ENCODE measurements at places on chromosomes 4 and X.

GRCh38 chr4:8537041-8537461 lies 43.1 kb upstream of the GPR78 start:
- DNase-seq = peak; percentile 74

- DNase-seq = no peak
Measured at GRCh38 chr4:176921256-176921655, 128.5 kb upstream of the VEGFC start.

GRCh38 chrX:152988536-152989291 lies 5.2 kb downstream of the PNMA5 start:
- DNase-seq = no peak

- DNase-seq = no peak
Measured at GRCh38 chrX:138877746-138878145, 166.2 kb upstream of the FGF13 start.

GRCh38 chr4:31059753-31060522 lies 339.8 kb downstream of the PCDH7 start:
- no peak for DNase-seq

DNA sequence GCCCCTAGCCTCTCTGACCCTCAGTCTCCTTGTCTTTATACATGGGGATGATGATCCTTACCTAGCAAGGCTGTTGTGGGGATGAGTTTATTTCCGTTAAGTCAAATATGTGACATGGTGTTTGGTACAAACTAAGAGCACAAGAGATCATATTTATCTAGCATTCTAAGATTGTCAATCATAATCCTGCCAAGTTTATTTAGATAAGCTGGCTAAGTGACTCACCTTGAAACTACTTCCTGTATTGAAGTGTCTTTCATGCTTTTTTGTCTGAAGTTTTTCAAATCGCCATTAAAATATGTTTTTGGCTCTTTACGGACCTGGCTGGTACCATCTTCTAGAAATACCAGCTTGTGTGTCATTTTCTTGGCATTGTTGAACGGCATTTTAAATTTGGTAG lies 30.7 kb downstream of the MAP7D3 start:
- DNase-seq = no peak

GRCh38 chrX:4570151-4570550 lies 856.7 kb upstream of the PRKX start:
- no peak for DNase-seq

- DNase-seq = no peak
Measured at GRCh38 chr4:46392421-46392820, 2.5 kb upstream of the GABRA2 start.

GRCh38 chr4:187094144-187094543 lies 370.5 kb upstream of the FAT1 start:
- no peak for DNase-seq

GRCh38 chr4:147779451-147779850 lies 47.6 kb downstream of the ARHGAP10 start:
- no peak for DNase-seq

- DNase-seq = no peak
Measured at GRCh38 chr4:3452376-3452775, 10.6 kb downstream of the HGFAC start.

- no peak for DNase-seq
Measured at GRCh38 chrX:119971184-119971583, 27.6 kb upstream of the NKAP start.

- DNase-seq = no peak
Measured at GRCh38 chrX:118693843-118694242, 33.6 kb upstream of the IL13RA1 start.

- peak; percentile 98 for DNase-seq
Measured at GRCh38 chr4:187603093-187604025, 392.2 kb upstream of the ZFP42 start.

- no peak for DNase-seq
Measured at GRCh38 chr4:122728856-122729255, 3.6 kb upstream of the BBS12 start.

DNA sequence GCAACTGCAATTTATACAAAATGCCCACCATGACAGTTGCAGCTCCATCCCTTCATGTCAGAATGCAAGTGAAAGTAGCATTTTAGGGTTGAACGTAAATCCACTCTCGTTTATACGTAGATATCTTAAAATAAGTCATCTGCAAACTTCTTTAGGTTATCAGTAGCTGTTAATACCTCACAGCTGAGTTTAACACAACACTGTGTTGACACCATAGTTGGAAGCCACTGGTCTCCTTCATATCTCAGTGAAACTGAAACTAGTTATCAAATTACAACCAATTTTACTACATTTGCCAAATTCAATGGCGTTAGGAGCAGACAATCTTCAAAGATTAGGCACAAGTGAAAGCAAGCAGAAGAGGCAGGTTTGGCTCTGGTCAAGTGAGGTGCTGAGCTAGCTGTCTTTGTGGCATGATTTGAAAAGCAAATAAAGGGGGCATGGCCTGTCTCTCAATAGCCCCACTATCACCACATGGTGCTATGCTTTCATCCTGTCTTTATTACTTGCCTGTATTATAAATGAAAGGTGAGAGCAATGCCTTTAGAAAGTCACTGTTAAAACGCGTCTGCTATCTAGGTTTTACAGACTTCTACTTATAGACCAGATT lies 12.3 kb downstream of the PPP3CA start:
- no peak for DNase-seq

- peak; percentile 40 for DNase-seq
Measured at GRCh38 chr4:41934901-41935651, at the start of gene TMEM33. TMEM33 (plus strand) TSS chr4:41935429; CDS start chr4:41935485, 56 bp downstream.

DNA sequence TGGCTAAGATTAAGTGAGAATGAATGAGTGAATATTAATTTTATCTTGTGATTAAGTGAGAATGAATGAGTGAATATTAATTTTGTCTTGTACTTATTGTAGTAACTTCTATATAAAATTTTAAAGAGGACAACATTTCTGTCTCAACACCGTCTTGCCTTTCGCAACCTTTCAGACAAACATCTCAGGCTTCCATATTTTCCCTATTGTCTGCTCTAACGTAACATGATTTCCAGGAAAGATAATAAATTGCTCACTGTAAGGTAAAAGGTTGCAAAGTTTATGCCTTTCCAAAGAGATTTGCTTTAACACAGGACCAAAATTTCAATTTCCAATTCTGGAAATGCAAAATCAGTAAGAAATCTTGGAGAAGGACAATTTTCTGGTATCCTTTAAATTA lies 41.7 kb upstream of the SLC39A8 start:
- DNase-seq = no peak

DNA sequence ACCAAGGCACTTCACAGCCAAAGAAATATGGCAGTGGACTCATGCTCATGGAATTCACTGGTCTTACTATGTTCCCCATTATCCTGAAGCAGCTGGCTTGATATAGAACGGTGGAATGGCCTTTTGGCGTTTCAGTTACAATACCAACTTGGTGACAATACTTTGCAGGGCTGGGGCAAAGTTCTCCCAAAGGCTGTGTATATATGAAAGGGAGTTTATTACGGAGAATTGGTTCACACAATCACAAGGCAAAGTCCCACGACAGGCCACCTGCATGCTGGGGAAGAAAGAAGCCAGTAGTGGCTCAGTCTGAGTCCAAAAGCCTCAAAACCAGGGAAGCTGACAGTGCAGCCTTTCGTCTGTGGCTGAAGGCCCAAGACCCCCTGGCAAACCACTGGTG lies 50.8 kb upstream of the SMARCAD1 start:
- DNase-seq = no peak

GRCh38 chr4:101238706-101239105 lies 108.6 kb downstream of the PPP3CA start:
- DNase-seq = no peak

DNA sequence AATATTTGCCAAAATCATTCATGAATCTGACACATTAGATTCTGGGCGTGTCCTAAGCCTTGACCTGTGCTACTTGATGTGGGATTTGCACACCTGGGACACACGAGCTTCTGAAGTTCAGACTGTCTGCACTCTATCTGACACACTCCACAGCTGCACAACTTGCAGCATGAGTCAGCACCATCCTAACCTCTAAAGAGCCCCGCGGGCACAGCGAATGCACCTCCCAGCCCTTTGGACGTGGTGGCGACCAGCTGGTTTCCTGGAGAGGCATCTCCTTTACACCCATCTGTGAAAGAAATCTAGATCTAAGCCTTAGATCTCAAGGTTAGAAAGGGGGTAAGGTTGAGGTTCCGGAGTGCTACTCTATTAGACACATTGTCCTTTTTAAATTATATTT lies 69.2 kb downstream of the SORBS2 start:
- no peak for DNase-seq

GRCh38 chrX:53073115-53073586 lies 9.0 kb upstream of the TSPYL2 start:
- DNase-seq = no peak

GRCh38 chrX:105829011-105829410 lies 6.7 kb downstream of the NRK start:
- no peak for DNase-seq

DNA sequence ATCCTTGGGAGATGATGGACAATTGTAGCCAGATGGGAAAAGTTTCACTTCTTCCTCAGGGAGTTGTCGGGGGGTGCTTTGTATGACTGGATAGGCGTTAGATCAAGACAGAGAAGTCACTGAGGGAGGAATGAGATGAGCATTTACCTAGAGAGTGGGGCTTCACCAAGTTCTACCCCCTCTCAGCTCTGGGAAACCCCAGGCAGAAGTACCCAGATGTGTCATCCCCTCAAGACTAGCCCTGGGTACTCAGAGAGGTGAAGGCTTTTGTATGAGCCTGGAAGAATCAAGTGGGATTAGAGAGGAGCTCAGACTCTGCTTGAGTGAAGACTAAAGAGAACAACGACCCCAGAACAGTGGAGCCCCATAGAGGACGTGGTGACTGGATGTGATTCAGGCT lies 1.9 kb downstream of the MAGEB1 start:
- DNase-seq = no peak

DNA sequence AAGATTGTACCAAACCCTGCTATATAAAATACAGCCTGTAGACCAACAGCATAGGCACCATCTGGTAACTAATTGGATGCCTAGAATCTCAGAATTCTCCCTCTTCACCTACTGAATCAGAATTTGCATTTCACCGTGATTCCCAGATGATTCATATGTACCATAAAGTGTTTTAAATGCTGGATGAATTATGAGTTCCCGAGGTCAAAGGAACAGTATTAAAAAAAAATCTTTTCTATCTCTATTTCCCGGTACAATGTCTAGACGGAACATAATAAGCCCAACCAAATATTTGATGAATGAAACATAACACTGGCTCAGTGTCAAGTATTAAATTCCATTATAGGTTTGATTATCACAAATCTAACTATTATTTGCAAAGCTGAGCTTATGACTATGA lies 280.0 kb downstream of the ANKRD50 start:
- no peak for DNase-seq

- no peak for DNase-seq
Measured at GRCh38 chrX:147875866-147876596, 35.7 kb upstream of the FMR1 start.

DNA sequence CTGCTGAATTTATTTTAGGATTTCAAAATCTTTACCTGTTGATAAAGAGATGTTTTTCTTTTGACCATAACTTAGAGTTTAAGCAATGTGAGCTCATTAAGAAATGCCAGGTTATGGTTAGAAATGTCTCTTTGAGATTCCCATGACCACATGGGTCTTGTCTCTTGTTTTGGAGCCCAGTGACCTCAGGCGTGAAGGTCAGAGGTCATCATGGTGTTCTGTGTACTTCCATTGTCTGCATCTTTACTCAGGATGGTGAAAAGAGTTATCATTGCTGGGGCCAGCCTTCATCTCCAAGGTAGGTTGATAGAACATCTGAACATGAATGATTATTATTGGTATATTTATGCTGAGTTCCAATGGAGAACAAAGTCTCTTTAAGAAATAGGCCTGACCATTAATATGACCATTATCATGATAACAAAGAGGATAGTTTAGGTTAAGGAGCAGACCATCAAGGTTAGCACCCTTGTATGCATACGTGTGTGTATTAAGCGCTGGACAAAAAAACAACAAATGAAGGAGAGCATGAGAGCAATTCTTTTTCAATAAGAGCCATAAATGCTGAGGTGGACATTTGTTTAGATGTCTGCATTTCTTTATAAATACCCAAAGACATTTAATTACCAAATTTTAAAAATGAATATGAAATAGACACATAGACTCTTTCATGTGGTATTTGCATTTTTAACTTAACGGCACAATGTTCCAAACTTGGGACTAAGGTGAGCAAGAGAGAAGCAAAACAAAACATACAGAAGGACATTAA lies 120.6 kb upstream of the PAQR3 start:
- no peak for DNase-seq

GRCh38 chr4:150828159-150828558 lies 186.9 kb downstream of the LRBA start:
- no peak for DNase-seq

- no peak for DNase-seq
Measured at GRCh38 chr4:115437739-115438138, 324.3 kb upstream of the NDST4 start.

GRCh38 chr4:147518846-147519767 lies 38.2 kb downstream of the EDNRA start:
- no peak for DNase-seq

DNA sequence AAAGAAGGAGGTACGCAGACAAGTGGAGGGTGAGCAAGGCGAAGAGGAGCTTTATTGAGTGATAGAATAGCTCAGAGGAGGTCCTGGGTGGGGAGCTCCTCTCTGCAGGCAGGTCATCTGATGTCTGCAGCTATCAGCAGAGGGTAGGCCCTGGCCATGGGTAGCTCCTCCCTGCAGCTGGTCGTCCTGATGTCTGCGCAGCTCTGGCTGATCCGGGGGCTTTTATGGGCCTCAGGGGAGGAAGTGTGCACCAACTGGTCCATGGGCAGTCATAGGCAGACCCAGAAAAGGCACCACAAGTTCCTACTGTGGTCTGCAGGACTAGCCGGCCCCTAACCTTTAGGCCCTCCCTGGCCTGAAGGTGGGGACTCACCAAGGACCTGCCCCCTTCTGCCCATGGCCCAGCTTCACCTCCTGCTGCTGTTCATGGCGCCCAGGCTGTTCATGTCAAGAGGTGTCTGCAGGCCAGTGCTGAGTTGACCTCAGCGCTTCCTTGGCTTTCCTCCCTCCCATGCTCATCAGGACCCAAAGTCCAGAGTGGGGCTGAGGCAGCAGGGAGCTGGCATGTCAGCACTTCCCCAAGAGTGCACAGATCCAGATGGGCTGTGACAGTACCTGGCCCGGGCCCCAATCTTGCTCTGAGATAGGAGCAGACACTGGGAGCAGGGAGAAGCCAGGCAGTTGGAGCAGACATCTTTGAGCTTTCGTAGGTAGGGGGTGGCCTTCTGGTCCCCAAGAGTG lies 46.1 kb downstream of the ARAP2 start:
- DNase-seq = no peak

- no peak for DNase-seq
Measured at GRCh38 chr4:94011190-94011589, 182.6 kb downstream of the ATOH1 start.
